ENCODE measurements at places on chromosomes 16 and 17.
A peak's percentile ranks its signal among the peaks of the same experiment; 100 is the strongest.

- DNase-seq: no peak
Observed at GRCh38 chr16:74485916-74486315, 64.6 kb upstream of the CLEC18B start.

DNA sequence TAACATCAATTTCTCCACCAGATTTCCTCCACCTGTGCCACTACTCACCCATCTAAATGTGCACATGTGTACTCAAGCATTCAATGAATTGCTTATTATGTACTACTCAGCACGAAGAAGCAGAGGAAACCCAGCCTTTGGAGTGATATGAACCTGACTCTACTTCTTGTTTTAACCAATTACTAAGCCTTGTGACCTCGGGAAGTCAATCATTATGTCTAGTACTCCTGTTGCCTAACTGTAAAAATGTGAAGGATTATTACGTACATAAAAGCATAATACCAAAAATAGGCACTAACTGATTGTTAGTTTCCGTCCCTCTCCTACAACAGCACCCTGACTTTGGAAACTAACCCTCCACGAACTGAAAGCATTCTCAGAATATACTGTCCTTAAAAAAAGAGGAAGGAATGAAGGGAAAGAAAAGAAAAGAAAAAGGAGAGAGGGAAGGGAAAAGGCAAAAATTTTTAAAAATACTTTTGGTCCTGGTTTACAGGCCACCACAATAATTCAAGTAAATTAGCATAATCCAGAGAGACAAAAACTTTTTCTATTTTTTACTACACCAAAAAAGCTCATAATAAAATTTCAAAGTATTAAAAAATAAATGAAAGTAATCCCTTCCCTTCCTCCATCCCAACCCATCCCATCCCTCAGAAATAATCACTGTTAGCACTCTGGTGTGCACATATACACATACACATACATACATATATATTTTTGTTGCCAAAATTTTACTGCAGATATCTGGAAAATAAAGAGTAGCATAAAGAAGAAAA is 53.6 kb downstream of the KANSL1 start:
- DNase-seq: no peak

DNA sequence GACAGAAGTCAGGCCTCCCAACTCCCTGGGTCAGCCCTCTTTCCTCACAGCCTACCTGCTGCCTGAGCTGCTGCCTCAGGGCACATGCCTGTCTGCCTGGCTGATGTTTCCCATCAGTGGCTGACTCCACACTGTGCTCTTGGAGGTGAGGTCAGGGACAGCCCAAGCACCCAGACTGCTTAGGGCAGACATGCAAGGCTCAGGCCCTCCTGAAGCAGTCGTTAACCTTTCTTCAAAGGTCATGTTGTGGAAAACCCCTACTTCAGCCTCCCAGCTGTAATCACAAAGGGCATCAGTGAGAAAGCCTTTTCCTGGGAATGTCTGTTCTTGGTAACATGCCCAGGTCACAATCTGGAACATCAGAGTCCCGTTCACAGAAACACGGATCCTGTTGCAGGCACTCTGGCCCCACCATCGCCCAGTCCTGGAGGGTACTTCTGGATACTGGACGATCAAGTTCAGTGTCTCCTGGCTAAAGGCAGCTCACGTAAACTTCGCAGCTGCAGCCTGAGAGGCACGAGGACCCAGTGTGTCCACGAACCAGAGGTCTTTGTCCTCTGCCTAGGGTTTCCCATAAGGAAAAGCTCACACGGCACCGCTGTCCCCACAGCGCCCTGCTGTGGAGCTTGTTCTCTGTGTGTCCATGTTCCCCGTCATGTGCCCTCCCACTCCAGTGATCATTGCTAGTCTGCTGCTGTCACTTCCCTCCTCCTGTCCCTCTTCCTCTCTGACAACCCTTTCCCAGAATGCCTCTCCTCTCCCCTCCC is 54.9 kb downstream of the GNAO1 start:
- DNase-seq: no peak

DNA sequence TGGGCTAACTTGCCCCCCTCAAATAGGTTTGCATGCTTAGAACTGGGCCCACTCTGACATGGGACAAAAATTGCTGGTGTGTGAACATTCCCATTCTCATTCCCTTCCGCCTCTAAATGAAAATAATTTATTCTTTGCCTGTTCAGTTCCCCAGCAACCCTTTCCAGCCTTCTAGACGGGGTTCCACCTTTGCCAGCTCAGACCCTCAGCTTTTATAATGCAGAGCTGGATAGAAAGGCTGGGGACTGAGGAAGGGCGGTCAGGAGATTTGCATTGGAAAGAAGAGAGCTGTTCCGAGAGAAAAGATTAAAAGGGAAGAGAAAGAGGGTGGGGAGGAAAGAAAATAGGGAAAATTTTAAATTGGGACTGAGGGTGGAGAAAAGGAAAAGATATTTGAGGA is 151.1 kb upstream of the WSCD1 start:
- no peak for DNase-seq

- no peak for DNase-seq
Observed at GRCh38 chr17:51908841-51909537, 249.5 kb downstream of the CA10 start.

DNA sequence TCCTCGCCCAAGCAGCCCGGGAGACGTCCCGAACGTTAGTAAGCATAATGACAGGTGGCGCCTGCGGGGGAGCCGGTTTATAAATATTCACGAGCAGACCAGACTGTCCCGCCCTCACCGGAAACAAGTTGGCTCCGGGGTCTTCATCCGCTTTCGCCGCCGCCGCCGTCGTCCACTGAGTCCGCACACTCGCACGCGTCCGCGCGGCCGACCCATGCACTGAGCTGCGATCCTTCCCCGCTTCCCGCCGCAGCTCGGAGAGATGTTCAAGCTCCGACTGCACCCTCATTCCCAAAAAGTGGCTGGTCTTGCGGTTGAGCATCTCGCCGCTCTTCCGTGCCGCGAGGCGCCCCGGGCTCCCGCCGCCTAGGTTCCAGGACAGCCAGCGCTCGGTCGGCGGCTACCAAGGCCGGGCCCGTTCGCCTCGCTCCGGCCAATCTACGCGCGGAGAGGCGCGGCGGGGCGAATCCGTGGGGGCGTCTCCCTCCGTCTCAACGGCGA is 385 bp downstream of the CFAP119 start:
- no peak for DNase-seq

DNA sequence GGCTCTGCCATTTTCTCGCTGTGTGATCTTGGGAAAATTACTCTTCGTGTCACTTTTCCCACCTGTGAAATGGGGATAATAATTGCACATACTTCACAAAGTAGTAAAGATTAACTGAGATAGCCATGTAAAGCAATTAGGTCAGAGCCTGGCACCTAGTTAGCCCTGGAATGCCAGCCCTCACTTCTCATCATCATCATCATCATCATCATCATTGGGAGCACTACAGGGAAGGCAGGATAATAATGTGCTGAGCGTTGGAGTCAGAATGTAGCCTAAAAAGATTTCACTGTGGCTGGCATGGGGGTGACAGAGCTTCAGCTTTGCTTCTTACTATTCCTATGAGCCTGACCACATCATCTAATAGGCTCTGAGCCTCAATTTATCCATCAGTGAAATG is 362.6 kb downstream of the TOX3 start:
- no peak for DNase-seq

- DNase-seq: no peak
Observed at GRCh38 chr16:87437911-87438610, 45.9 kb downstream of the MAP1LC3B start.

- peak; percentile 32 for DNase-seq
Observed at GRCh38 chr16:71358464-71358998, at the start of gene CALB2. Gene CALB2 (plus strand): TSS chr16:71358723. CDS start chr16:71358793, 70 bp downstream.

DNA sequence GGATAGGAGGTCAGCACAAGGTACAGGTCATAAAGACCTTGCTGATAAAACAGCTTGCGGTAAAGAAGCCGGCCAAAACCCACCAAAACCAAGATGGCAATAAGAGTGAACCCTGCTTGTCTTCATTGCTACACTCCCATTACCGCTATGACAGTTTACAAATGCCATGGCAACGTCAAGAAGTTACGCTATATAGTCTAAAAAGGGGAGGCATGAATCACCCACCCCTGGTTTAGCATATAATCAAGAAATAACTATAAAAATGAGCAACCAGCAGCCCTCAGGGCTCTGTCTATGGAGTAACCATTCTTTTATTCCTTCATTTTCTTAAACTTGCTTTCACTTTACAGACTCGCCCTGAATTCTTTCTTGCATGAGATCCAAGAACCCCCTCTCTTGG is 1.0 kb upstream of the HSBP1 start:
- no peak for DNase-seq

GRCh38 chr16:58495521-58496331 is 4.2 kb upstream of the NDRG4 start:
- DNase-seq: no peak

- no peak for DNase-seq
Observed at GRCh38 chr16:84609563-84610177, 8.2 kb downstream of the COTL1 start.

- DNase-seq: no peak
Observed at GRCh38 chr17:28878981-28879380, 18.6 kb downstream of the FLOT2 start.

- DNase-seq: no peak
Observed at GRCh38 chr16:85236818-85237150, 124.5 kb upstream of the CIBAR2 start.

DNA sequence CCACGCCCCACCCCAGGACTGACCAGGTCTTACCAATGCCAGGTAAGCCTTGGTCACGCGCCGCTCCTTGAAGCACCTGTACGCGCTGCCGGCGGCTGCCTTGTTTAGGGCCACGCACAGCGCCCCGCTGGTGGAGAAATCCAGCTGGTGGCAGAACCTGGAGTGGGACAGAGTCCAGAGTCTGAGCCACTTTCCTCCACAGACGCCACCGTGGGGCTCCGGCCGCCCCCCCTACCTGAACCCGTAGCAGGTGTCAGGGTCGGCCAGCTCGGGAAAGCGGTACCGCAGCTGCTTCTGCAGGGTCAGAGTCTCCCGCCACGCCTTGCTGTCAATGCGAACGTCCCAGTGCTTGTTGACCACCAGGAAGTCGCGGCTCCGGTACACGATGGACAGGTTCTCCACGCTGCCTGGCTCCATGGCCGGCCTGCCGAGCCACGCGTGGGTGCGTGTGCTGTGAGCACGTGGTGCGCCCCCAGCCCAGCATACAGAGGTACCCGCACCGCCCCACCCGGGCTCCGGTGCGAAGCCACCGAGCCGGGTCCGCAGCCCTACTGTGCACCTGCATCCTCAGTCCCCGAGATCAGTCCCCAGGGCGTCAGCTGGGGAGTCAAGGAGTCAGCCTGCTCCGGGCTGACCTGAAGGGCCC is 737 bp downstream of the RPUSD1 start:
- DNase-seq: no peak

GRCh38 chr17:34624767-34625383 is 45.5 kb downstream of the TMEM132E start:
- no peak for DNase-seq

DNA sequence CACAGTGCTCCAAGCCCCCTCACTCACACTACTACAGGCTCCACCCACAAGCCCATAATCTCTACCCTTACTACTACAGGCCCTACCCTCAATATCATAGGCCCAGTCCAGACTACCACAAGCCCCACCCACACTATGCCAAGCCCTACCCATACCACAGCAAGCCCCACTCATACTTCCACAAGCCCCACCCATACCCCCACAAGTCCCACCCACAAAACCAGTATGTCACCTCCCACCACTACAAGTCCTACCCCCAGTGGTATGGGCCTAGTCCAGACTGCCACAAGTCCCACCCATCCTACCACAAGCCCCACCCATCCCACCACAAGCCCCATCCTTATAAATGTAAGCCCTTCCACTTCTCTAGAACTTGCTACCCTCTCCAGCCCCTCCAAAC is 13.8 kb downstream of the RIPOR1 start:
- no peak for DNase-seq

GRCh38 chr16:56990407-56991286 is 1.3 kb downstream of the NLRC5 start:
- DNase-seq: peak; percentile 15

- DNase-seq: no peak
Observed at GRCh38 chr17:59375857-59376256, 44.4 kb downstream of the YPEL2 start.

DNA sequence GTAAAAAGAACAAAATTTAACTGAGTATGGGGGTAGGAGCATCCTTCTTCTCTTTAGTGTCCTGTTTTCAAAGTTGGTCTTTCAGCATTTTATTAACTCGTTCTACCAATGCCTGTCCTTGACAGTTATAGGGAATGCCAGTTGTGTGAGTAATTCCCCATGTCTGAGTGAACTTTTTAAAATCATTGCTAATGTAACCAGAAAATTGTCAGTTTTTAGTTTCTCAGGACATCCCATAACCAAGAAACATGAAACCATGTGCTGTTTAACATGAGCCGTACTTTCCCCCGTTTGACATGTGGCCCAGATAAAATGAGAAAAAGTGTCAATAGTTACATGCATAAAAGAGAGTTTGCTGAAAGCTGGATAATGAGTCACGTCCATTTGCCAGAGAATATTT is 71.4 kb upstream of the ARL4D start:
- DNase-seq: no peak

DNA sequence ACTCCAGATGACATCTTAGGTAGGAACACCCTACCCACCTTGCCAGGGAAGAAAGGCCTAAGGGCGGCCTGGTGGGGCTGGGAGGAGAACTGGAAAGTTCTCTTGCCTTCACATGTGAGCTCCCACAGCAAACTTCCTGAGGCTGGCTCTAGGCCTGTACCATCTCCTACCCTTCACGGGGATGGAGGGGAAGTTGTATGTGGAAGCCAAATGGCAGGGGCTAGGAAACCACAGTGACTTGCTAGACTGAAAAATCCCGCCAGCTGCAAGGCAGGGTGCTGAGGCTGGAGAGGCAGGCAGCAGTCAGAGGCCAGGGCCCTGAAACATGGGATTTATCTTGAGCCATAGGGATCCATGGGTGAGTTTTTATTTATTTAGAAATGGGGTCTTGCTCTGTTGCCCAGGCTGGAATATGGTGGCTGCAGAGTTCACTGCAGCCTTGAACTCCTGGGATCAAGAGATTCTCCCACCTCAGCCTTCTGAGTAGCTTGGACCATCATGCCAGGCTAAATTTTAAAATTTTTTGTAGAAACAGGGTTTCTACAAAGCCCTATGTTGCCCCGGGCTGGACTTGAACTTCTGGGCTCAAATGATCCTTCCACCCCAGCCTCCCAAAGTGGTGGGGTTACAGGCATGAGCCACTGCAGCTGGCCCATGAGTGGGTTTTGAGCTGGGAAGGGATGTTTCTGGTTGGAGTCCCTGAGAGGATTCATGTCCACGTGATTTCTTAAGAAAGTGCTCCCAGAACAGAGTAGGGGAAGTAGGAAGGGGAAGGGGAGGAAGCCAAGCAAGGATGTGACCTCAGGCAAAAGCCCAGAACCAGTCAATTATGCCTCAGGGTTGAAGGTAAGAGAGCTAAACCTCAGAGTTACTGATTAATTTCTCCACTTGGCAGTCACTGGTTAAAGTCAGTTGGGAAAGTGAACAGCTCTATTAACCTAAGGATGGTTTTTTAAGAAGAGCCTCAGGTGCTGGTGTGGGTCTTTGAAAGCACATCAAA is 4.0 kb upstream of the KAT8 start:
- no peak for DNase-seq

- DNase-seq: no peak
Observed at GRCh38 chr17:80425835-80426426, 11.0 kb downstream of the ENDOV start.

All from uterus (tissue), 4 donors.